GM04503 (cell line): ENCODE measurements at places on chromosomes 12 and 14.
A peak's percentile ranks its signal among the peaks of the same experiment; 100 is the strongest.

GRCh38 chr12:21992823-21993222 is 51.6 kb upstream of the ABCC9 start:
- DNase-seq = no peak

DNA sequence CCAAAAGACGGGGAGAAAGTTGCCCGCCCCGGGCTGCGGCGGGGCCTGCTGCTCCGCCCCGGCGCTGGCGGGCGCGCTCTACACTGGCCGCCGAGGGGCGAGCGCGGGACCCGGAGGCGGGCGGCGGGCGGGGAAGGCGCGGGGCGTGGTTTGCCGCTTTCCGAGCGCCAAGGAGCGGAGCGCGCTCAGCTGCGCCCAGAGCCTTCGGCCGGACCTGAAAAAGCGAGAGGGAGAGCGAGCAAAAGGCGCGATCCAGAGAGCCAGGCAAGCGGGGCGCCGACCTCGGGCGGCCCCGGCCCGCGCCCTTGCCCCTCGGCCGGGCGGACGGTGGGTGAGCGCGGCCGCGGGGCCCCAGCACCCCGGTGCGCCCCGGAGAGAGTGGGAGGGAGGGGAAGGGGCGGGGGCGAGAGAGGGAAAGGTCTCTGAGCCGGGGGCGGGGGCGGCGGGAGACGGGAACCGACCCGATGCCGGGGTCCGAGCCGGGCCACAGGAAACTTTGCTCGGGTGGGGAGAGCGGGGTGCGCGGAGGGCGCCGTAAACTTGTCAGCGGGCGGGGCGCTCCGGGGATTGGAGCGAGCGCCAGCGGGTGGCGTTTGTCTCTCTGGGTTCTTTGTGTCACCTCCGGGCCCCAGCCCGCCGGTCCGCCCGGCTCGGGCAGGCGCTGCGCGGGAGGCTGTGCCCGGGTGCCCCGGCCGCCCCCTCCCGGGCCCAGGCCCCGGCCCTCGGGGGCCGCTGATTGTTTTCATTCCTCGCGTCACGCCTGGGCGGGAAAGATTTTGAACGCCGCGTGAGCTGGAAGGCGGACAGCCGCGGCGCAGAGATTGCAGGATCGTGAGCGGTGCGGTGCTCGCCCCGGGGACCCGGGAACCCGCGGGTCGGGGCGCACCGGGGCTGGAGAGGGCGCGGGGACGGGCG is at the start of gene SYNE2:
Gene SYNE2, plus strand, starts transcription at position 188 of the 915 bp plus-strand sequence. CDS start 56,145 bp downstream, outside the sequence.
- DNase-seq = no peak

GRCh38 chr12:130476451-130477135 is 138.9 kb downstream of the PIWIL1 start:
- DNase-seq = no peak

GRCh38 chr12:5348491-5348890 is 83.4 kb upstream of the NTF3 start:
- DNase-seq = no peak

DNA sequence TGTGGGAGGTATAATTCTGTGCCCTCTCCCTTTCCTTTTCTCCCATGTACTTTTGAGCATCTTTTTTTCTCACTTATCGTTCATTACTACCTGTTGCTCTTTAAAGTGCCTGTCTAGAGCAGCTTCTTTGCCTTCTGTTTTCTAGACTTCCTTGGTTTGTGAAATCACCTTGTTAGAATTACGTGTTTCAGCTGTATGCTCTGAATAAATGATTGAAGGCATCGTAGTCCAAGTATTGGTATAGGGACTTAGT is 1.3 kb downstream of the NEDD1 start:
- no peak for DNase-seq

DNA sequence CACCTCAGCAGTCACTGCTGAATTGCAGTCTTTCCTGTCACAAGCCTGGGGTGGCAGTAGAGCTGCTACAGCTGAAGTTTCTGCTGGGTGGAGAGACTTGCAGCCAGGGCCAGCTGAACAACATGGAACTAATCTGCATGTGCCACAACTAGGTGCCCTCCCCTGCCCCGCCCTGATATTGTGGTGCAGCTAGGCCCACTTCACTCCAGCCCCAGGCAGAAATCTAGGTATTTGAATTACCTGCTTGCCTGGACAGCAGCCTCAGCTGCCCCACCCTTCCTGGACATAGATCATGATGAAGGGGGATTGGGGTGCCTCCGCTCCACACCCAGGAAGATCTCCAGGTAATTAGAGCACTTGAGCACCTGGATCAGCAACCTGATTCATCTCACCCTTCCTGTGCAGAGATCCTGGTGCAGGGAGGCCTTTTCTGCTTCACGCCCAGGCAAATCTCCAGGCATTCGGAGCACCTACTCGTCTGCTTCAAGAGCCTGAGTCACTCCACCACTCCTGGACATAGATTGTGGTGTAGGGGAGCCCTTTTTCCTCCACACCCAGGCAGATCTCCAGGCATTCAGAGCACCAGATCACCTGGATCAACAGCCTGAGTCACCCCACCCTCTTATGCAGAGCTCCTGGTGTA is 477.0 kb downstream of the SOX5 start:
- no peak for DNase-seq

DNA sequence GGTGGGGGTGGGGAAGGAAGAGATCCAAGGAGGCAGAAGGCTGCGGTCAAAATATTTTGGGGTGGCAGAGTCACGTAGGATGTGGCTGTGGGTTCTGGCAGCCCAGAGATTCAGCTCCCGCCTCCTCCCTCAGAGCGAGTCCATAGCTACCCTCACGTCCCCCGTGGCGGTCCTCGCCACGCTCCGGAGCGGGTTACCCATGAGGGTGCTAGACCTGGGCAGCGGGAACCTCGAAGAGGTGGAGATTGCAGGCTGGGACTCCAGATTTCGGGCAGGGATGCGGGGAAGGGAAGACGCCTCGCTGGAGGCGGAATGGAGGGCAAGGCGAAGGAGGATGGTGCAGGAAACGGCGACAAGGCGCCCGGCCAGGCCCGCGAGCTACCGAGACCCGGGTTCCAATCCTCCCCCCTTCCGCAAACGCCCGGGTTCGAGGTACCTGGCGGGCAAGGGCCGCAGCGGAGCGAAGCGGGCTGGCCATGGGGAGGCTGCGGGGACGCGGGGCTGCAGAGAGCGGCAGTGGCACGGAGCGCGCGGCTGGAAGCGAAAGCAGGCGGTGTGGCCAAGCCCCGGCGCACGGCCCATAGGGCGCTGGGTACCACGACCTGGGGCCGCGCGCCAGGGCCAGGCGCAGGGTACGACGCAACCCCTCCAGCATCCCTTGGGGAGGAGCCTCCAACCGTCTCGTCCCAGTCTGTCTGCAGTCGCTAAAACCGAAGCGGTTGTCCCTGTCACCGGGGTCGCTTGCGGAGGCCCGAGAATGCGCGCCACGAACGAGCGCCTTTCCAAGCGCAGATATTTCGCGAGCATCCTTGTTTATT is 46.2 kb downstream of the BCAT1 start:
- no peak for DNase-seq

- DNase-seq = no peak
Observed at GRCh38 chr14:83825843-83826242, 1704.1 kb upstream of the FLRT2 start.

GRCh38 chr14:22614240-22614799 is 16.2 kb downstream of the ABHD4 start:
- DNase-seq = peak; percentile 98

DNA sequence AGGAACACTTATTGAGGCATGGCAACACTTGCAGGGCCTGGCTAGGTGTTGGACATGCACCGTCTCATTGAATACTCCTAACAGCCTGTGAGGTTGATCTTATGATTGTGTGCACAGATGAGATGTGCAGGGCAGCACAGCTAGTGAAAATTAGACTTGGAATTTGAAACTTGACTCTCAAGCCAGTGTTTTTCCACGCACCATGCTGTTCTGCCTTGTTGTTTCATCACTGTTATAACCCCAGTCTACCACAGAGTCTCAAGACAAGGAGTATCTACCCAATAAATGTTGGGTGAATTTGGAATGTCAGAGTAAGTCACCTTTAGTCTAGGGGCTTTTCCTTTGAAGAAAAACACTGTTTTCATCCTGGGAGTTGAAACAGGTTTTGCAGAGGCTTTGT is 55.8 kb upstream of the LRIG3 start:
- no peak for DNase-seq
